Stimulated activated CD8-positive, alpha-beta memory T cell treated with anti-CD3 and anti-CD28 coated beads, Interleukin-4, amount 100 ng/mL, for 1 hour (primary cell): ENCODE measurements at places on chromosomes 16 and 17.

DNA sequence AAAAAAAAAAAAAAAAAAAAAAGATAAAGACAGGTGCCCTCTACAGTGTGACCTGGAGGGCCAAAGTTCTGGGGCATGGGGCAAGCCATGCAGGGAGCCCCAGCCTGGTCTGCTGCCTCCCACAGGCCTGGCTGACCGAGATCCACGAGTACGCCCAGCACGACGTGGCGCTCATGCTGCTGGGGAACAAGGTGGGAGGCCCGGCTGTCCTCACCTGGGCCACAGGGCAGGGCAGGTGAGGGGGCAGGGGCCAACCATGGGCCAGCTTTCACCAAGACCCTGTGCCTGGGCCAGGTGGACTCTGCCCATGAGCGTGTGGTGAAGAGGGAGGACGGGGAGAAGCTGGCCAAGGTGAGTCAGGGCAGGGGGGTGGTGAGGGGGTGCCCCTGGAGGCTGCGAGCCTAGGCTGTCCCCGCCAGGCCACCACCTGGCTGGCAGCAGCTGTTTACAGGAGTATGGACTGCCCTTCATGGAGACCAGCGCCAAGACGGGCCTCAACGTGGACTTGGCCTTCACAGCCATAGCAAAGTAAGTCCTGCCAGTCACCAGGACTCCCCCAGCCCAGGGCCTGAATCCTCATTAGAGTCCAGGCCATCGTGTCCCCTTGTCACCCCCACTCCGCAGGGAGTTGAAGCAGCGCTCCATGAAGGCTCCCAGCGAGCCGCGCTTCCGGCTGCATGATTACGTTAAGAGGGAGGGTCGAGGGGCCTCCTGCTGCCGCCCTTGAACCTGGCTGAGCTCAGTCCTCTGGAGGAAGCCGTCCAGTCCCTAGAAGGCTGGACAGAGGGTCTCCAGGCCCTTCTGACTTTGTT is 2.7 kb upstream of the TRAF7 start:
- no peak for DNase-seq

- DNase-seq, result no peak
Observed at GRCh38 chr16:58160855-58161254, 31.7 kb upstream of the CFAP20 start.

GRCh38 chr17:17285951-17286350 is 4.9 kb upstream of the COPS3 start:
- DNase-seq, result no peak

DNA sequence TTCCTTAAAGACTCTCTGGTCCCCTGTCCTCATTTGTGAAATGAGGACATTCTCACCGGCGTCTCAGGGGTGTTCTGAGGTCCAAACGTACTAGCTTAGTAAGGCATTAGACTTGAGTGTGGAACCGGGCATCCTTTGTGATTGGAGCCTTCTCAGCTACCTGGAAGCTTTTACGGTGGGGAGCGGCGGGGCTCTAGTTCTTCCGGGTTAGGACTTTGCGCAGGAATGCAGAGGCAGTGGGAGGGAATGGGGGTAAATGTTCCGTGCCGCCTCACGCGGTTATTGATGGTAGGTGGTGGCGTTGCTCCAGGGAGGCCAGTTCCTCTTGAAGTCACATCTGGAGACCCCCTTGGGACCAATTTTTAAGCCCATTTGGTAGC is 113.6 kb downstream of the SNX29 start:
- DNase-seq, result no peak

GRCh38 chr17:72187556-72187955 is 66.7 kb downstream of the SOX9 start:
- no peak for DNase-seq

DNA sequence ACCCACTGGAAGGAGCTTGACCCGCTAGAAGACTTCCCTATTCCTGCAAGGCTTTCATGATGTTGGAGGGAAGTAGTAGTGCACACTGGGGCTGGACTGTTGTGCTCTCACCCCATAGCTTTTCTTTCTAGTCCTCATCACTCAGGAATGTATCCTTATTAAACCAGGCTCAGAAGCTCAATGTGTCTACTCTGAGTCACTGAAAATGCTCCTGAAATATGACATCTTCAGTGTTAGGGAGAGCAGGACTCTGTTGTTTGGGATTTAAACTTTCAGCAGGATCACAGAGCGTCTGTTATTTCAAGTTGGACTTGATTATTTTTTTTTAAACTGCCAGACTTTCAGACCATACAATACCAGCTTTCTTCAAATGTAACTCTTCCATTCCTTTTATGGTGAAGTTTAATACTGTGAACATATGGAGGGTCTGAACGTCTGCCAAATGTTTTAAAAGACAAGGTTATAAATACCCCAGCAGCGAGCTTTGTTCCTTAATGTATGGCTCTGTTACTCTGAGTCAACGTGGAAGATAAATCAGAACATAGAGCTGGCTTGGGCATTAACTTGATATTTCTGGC is 257.5 kb downstream of the CDH11 start:
- DNase-seq, result no peak

- DNase-seq, result no peak
Observed at GRCh38 chr17:73467651-73468050, 155.8 kb upstream of the CDC42EP4 start.
